ENCODE measurements at places on chromosomes 2 and 18.
A peak's percentile ranks its signal among the peaks of the same experiment; 100 is the strongest.

DNA sequence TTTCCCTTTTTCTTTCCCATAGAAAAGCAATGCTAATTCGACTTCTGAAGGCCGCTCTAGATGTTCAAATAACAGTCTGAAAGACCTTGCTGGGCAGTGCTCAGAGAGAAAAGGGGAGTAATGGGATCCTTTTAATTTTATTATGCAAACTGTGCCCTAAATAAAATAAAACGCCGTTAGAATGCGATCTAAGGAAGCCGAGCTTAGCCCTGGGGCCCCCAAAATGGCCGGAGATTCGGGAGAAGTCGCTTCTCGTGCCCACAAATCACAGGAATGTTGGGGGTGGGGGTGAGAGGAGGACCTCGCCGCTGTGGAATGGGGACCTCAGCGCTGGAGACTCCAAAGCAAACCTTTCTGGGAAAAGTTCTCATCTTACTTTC lies 8.4 kb upstream of the POU3F3 start:
- no peak for DNase-seq

DNA sequence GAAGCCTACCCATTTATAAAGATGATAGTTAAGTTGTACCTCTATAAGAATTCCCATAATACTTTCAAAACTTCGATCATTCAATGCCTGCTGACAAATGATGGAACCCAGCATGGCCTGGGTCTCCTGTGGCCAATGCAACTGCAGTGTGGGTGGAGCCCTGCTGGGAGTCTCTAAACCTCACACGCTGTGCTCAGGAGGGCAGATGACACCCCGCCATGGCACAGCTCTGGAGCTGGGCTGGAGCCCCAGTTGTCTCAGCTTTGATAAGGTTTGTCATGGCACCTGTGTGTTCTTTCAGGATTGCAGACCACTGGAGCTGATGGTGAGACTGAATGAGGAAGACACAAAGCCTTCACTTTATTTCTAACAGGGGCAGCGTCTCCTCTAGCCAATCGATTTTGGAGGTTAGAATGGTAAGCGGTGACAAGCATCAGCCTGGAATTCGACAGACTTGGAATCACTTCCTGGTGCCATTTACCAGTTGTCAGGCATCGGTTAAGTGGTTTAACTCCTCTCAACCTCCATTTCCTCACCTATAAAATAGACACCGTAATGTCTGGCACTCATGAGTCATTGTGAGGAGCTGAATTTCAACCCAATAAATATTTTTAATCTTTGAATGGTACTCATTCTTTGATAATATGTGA lies 383.6 kb upstream of the SALL3 start:
- no peak for DNase-seq

- DNase-seq, result no peak
Observed at GRCh38 chr18:35076135-35076924, 35.1 kb downstream of the MAPRE2 start.

DNA sequence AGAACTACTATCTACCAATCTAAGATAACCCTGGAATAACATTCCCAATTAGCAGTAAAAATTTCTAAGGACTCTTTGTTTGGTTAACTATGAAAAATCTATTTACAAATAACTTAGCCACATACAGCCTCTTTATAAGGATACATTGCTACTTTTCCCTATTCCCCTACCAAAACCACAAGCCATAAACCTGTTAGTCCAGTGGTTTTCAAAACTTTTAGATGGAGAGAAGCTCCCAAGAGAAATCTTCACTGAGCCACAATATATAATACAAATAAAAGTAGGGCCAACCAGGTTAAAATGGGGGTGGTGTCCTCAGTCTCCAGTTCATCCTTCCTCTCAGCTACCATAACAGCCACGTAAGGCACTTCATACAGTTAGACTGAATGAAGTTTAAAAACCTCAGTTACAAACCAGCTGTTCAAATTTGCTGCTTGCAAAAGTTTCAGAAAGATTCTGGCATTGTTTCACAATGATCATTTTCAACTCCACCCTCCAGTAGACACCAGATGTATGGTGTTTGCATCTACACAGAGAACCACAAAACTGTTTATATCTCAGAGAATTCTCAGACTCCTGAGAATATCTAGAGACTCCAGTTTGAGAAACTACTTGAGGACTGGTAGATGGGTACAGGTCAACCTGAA lies 26.0 kb downstream of the SOS1 start:
- no peak for DNase-seq

GRCh38 chr2:208129744-208130711 lies at the start of gene CRYGC:
Gene CRYGC (minus strand): TSS chr2:208129828. CDS start chr2:208129792, 36 bp downstream.
- DNase-seq, result no peak

DNA sequence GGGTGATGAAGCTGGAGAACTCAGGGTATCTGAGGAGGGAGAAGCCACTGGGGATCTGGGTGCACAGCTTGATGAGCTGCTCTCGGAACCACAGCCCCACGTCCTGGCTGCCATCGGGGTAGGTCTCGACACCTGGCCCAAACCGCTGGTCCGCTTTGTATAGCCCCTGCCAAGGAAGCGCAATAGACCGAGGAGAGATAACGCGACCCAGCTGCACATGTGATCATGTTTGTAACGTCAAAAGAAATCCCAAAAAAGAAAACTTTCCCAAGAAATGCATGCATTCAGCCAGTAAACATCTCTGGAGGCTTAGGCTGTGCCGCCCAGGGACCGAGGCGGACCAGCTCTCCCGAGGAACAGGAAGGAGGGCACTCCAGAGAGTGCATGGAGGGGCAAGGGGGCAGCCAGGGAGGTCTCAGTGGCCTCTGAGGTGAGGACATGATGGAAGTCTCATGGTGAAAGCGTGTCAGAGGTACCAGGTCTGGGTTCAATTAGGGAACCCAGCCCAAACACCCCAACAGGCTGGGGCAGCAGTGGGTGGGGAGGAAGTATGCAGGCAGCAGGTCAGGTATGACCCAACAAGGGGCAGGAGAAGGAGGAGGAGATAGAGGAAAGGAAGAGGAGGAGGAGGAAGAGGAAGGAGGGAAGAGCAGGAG lies 28.3 kb downstream of the ANKMY1 start:
- no peak for DNase-seq

GRCh38 chr18:59127047-59127446 lies 12.6 kb upstream of the SEC11C start:
- no peak for DNase-seq

DNA sequence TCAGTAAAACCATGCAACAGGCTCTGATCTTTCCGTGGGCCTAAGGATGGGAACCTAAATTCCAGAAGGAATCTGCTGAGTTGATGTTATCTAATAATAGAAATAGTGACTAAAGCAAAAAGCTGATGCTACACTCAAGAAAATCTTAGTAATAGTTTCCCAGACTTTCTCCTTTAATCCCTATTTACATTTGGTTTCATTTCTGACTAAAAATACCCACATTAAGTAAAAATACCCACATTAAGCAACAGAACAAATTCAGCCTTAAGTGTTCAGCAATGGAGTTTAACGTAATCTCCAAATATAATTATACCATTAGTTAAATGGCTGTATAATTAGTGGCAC lies 50.3 kb downstream of the CCBE1 start:
- DNase-seq, result no peak

DNA sequence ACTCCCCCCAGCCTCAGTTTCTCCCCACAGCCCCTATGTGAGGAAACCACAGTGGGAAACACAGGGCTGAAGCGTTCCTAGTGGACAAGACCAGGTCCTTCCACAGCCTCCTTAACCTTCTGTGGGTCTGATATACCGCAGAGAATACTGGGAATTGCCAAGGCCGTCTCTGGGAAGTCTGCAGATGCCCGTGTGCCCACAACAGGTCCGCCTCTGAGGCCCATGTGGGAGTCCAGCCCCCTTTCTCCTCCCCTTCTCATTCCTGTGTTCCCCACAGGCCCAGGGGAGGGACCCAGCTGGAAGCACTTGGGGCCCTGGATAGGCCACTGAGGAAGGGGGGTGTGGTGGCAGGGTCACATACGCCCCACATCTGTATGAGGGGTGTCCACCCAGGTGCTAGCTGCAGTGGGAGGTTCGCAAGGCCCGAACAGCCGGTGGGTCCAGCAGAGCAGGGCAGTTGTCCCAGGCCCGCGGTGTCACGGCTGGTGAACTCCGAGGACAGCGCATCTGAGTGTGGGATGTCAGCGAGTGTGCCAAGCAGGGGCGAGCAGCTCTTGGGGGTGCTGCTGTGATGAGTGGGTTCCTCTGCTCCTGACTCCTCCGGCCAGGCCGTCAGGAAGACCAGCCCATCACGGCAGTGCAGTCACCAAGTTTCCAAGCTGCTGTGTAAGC lies 2.4 kb upstream of the KCNIP3 start:
- DNase-seq, result no peak

GRCh38 chr18:623761-624620 lies 27.2 kb downstream of the CLUL1 start:
- DNase-seq, result no peak

GRCh38 chr2:72084584-72084976 lies 63.1 kb downstream of the CYP26B1 start:
- DNase-seq, result no peak

GRCh38 chr2:142718576-142719155 lies 158.8 kb upstream of the KYNU start:
- DNase-seq, result no peak

- no peak for DNase-seq
Observed at GRCh38 chr2:173496746-173497145, 142.1 kb downstream of the CDCA7 start.

DNA sequence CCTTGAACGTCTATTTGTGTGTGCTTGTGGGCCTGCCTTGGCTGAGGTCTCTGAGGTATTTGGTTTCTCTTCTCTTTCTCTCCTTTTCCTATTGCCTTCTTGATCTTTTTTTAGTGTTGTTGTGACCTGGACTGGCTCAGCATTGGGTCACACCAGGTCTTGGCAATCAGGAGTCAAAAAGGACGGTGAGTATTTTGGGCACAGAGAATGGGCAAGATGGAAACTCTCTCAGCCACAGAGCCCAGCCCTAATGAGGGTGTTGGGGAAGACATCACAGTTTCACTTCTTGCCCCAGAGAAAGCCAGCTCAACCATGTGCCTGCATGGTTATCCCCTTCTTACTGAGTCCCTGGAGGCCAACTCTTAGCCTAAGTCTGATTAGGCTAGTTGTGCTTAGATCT lies 13.7 kb upstream of the INO80C start:
- DNase-seq, result peak; percentile 44

- no peak for DNase-seq
Observed at GRCh38 chr2:232490221-232491138, 2.8 kb upstream of the ECEL1 start.

DNA sequence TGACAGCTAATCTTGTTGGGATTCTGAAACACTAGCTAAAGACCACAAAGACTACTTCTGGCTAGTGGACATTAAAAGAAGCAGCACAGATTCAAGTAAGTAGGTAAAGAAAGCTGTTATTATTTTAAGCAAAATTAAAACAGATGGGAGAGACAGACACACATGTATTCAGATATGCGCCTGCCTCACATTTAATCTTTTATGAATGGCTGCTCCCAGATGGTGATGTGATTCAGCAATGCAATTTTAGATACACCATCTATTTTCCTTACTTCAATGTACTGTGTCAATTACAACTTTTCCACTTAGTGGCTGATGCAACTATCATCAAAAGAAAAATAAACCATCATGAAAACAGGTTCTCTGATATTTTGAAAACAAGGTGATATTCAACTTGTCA lies 133.0 kb upstream of the PGAP1 start:
- no peak for DNase-seq

Measured in right atrium auricular region (tissue), 2 donors.